ENCODE measurements at places on chromosomes 5 and 9. TPM values are rescaled to one million over a fixed set of nuclear protein-coding genes. Genes with fewer than 3 reads are reported as not detected.

DNA sequence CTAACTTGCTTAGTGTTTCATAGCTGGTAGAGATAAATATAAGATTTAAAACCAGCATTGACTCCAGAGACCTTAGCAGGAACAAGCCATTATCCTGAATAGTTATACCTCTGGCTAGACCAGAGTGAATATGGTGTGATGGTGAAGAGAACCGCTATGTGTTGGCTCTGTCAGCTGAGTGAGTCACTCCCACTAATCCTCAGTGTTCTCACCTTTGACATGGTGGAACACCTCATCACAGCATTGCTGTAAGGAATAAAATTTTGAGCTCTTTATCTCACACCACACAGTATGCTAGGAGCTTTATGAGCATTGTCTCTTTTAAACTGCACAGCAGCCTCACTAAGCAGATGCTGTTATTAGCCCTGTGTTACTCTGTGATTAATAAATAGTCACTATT, 90.7 kb upstream of the DHFR start:
- no peaks in the 10 kb centered on the region for H3K27me3 ChIP-seq
- DNase-seq: no peak
- H3K36me3 ChIP-seq: no peaks in the 10 kb centered on the region
- no peak overlapping the region for H3K27ac ChIP-seq
- no peak overlapping the region for H3K4me3 ChIP-seq

- no peak for DNase-seq
- no peak overlapping the region for H3K27ac ChIP-seq
- H3K4me1 ChIP-seq: peaks cover 5% of the 10 kb centered on the region
- H3K4me3 ChIP-seq: no peak overlapping the region
- no peaks in the 10 kb centered on the region for H3K27me3 ChIP-seq
These were observed 5.3 kb upstream of the TSC1 start for GRCh38 chr9:132949709-132950108.

DNA sequence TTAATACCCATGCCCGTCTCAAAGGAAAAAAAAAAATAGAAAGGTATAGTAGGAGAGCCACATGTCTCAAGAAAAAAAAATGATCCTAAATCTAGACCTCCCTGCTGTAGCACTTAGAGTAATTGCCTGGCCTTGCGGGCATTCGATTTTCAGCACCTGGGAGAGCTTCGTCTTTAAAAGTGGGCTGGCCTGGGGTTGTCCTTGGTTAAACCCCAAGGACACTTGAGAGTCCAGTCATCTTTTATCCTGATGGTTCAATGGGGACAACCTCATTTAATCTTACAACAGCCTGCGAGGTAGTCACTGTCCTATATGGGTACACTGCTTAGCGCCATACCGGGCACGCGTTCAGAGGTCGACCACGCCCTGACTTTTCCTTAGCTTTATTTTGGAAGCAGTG, 60.1 kb downstream of the MAT2B start:
- no peaks in the 10 kb centered on the region for H3K36me3 ChIP-seq
- peaks cover 24% of the 10 kb centered on the region for H3K4me1 ChIP-seq
- no peak for DNase-seq
- H3K27me3 ChIP-seq: no peaks in the 10 kb centered on the region
- H3K27ac ChIP-seq: no peak overlapping the region

DNA sequence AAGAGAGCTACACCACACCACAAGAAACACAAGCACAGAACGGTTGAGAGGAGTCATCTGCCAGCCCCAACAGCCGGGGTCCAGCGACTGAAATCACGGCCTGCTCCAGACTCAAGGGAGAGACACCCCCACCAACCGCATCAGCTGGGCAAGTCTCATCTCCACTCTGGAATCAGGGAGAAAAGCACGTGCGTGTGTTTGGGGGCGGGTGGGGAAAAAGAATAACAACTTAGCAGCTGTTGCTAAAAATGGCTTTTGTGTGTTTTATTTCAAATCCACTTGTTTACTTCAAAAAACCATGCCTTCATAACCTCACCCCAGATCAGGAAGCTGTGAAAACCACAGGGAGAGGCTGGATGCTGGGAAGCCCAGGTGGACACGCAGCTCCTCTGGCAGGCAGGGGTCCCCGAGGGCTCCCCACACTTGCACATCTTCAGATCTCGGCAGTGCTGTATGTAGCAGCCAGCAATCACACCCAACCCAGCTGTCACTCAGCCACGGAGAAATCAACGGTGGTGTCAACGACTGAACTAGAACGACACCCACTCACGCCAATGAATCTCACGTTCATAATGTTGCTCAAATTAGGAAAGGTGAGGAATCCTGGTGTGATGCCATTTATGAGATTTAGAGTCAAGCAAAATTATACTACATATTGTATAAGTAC, 19.0 kb downstream of the PNPLA7 start:
- H3K27ac ChIP-seq: no peak overlapping the region
- no peaks in the 10 kb centered on the region for H3K36me3 ChIP-seq
- H3K4me3 ChIP-seq: no peak overlapping the region
- H3K27me3 ChIP-seq: no peaks in the 10 kb centered on the region

DNA sequence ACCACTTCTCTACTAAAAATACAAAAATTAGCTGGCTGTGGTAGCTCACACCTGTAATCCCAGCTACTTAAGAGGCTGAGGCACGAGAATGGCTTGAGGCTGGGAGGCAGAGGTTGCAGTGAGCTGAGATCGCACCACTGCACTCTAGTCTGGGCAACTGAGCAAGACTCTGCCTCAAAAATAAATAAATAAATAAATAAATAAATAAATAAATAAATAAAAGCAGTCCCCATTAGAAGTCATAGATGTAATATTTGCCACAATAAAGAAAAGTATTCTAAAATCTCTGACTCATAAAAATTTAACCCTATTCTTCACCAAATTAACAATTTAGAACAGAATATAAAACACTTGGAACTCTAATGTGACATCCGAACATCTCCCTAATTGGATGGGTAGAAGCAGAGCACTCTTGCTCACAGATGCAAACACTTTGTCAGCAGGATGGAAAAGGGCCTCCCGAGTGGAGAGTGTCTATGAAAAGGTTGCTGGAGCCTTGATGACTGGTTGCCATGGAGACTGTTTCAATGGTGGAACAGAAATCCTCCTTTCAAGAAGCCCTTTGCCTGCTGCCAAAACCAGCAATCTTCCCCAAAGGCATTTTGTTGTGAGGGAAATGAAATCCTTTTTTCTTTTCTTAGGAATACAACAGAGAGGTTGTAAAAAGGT, 38.9 kb upstream of the TRAF1 start:
- H3K27ac ChIP-seq: peak overlapping the region; percentile 46
- no peaks in the 10 kb centered on the region for H3K4me1 ChIP-seq
- no peak overlapping the region for H3K4me3 ChIP-seq
- peaks cover 29% of the 10 kb centered on the region for H3K36me3 ChIP-seq
- H3K27me3 ChIP-seq: no peaks in the 10 kb centered on the region

Gene CDX1
- polyA plus RNA-seq: 330 TPM

- H3K36me3 ChIP-seq: no peaks in the 10 kb centered on the region
- no peaks in the 10 kb centered on the region for H3K4me1 ChIP-seq
- H3K27ac ChIP-seq: no peak overlapping the region
- no peak for DNase-seq
- H3K27me3 ChIP-seq: no peaks in the 10 kb centered on the region
These were observed 75.7 kb downstream of the OLFM1 start for GRCh38 chr9:135163023-135163780.

DNA sequence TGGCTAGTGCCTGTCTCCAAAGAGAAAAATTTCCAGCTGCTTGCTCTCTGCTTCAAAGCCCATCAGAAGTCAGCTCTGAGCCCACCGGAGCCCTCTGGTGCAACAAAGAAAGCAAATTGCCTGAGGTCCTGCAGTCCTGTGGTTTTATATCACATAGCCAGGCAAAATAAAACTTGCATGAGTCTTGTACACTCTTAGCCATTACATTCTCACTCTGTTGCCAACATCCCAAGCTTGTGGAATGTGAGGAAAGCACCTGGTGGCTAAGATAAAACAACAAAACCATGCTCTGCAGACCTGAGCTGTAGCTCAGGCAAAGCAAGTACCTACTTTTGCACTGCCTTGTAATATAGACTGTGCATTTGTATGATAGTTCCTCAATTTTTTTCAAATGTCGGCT, 133.7 kb downstream of the GPBP1 start:
- H3K27ac ChIP-seq: no peak overlapping the region
- no peaks in the 10 kb centered on the region for H3K4me1 ChIP-seq
- no peak for DNase-seq
